ENCODE measurements at places on chromosomes 2 and 18.

DNA sequence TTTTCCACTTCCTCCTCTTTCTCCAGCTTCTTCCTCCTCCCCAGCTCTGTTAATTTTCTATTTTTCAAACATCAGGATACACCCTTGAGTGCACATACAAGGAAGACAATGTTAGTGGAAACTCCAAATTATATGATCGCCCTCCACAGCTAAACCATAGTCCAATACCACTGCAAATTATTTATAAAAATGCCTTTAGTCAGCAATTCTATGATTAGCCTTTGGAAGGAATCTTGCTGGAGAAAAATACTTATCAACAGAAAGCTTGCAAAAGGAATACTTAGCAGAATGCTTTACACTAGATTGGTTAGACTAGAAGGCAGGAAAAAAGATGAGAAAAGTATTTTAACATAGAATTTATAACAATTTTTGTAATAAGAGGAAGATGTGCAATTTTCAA, 178.9 kb downstream of the FAM124B start:
- no peak for DNase-seq

- DNase-seq: no peak
Observed at GRCh38 chr18:26654616-26655524, 106.5 kb upstream of the KCTD1 start.

GRCh38 chr18:24185805-24186204, 46.9 kb downstream of the CABYR start:
- DNase-seq: no peak

DNA sequence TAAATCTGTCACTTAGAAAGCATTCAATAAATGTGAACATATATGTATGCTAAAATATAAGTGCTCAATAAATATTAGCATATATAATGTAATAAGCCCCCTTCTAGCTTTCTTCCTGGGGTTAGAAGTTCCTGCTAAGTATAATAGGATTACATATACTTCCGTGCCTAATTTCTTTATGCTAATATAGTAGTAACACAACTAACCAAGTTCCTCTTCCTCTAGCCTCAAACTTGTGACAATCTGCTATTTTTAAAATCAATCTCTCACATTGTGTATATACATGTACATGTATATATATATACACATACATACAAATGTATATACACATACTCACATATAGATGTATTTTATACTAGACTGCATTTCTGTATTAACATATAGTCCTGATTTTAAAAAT, 32.2 kb downstream of the TLK1 start:
- no peak for DNase-seq

DNA sequence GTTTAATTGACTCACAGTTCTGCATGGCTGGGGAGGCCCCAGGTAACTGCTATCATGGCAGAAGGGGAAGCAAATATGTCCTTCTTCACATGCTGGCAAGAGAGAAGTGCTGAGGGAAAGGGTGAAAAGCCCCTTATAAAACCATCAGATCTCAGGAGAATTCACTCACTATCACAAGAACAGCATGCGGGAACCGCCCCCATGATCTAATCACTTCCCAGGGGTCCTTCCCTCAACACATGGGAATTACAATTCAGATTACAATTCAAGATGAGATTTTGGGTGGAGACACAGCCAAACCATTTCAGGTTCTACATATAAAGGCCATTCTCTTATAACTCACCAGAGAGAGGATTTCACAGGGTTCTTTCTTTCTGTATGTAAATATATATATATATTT, 62.9 kb downstream of the VRK2 start:
- no peak for DNase-seq

DNA sequence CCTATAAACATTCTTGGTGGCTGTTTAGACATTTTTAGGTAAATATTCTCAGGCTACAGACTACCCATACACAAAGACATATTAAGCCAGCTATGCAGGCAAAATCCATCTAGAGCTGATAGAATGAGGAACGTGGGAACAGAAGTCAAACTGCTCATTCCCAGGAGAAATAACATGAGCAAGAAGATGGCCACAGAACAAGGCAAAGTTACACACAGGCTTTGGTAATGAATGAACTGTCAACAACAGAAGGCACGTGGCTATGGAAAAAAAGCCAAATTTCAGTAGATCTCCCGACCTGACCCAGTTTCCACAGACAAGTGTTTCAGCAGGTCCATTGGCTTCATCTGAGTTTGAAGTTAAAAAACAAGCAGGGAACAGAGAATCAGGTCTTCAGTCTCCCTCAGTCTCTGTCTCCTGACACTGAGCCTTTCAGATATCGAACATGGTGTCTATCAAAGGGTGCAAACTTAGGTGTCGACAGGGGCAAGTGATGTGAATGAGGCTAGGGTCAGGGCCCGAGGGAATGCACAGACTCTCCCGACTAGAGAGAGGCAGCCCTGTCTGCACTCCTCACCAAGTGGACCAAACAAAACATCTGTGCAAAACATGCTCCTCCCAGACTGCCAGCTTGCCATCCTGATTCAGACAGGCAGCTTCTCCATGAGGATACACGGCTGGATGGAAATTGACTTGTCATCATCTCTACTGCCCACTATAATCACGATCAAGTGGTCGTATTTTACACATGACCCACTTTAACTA, 25.9 kb downstream of the SIGLEC15 start:
- DNase-seq: no peak

- peak; percentile 50 for DNase-seq
Observed at GRCh38 chr2:113240915-113241911, 37.5 kb downstream of the PAX8 start.

DNA sequence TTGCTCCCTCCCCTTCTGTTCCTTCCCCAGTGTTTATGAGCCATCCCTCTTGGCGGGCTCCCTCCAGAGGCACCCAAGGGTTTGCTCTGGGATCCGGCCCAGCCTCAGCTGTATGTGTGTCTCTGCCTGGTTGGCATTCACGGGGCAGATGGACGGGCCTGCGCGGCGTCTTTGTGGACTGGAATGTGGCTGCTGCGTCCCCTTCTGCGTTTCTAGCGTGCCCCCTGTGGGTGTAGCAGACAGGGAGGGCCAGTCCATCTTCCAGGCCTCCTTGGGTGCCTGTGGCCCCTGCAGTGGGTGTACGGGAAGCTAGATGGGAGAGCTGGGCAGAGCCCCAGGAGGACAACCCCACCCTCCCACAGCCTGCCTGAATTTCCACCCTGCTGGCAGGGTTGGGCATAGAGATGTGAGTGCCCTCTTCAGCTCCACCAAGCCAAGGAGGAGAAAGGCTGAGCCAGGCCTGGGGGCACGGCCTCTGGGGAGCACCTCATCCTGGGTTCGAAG, 15.7 kb downstream of the GPC1 start:
- no peak for DNase-seq

GRCh38 chr2:85414761-85415553, 3.6 kb upstream of the SH2D6 start:
- no peak for DNase-seq

- DNase-seq: no peak
Observed at GRCh38 chr2:237404413-237404812, 9.6 kb downstream of the COL6A3 start.

DNA sequence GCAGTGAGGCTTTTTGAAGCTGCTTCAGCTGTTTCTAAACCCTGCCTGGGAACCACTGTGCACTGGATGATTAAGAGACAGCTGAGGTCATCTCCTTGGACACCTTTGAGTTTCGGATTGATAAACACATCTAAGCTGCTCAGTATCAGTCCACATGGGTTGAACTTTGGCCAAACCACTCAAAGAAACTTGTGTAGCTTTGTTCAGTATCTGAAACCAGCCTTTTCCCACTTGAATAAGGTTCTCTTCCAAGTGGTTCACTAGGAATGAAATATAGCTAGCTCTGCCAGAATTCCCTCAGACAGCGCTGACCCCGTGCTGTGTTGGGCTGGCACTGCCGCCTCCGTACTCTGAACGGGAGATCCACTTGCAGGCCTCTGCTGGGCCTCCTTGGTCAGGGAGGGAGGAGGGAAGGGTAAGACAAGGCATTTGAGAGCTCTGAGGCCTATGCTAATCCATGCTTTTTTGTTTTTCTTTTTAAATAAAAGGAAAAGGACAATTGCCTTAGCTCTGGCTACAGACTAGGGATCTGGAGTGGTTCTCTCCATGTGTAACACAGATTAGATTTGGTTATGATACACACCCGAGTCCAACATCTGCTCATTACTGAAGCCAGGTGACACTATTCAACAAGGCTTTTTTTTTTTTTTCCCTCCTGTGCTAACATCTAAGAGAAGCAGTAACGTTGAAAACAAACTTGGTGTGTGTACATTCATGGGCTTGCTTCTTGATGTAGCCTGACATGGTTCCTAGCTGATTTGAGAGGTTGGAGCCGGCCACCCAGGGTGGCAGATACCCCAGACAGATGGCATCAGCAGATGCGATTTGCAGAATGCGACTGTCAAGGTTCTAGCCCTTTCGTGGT, 67.7 kb downstream of the NCK2 start:
- peak; percentile 90 for DNase-seq

DNA sequence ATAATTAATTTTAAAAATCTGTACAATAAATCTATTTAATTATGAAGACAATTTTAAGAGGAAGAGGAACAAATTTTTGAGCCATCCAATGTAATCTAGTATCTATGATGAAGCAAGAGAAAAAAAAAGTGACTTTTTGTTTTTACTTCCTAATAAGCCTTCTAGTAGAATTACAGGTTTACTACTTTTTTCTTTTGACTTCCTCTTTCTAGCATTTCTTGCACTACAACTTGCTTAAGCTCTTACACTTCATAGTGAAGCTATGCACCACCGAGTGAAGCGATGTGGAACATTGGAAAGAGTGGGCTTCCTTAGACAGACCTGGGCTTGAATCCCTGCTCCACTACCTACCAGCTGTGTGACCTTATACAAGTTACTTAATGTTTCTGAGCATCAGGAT, 2.1 kb downstream of the SERPINB2 start:
- no peak for DNase-seq

- no peak for DNase-seq
Observed at GRCh38 chr2:130391872-130392670, 36.2 kb downstream of the PTPN18 start.

DNA sequence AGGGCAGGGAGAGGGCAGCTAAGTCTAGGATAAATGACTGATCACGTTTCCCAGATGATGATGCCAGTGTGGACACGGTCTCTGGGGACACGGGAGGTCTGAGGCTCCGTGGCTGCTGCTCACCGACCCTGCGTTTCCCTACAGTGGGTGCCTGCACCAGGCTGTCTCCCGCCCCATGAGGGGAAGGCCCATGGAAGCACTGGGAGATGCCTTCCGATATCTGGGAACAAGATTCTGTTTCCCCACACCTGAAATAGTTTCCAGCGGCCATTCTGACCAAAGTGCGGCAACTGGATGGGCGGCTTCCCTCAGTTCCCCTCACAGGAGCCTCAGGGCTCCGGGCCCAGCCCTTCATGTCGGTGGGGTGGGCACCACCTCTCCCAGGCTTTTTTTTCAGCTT, 83.1 kb downstream of the EDAR start:
- DNase-seq: no peak

- DNase-seq: no peak
Observed at GRCh38 chr2:75853436-75853835, 142.7 kb upstream of the GCFC2 start.

DNA sequence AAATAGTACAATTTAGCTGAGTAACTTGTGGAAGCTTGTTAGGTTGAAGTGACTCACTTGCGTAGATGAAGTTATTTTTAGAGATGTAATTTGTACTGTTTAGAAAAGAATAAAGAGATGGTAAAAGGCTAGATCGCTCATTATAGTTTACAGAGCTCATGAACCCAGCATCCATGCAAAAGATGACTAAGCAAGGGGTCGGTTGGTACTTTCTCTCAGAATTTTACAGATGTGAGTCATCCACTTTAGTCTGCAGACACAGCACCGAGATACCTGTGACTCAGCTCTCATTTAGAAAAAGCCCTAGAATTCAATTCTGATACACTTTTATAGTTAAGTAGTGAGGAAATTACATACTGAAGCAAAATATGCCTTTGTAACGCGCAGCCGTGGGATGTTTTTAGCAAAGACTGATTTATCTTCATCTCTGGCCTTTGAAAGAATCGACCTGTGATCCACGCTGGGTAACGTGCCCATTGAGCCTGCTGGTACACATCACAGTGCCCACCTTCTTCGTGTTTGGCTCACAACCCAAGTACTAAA, 116.5 kb upstream of the FOSL2 start:
- DNase-seq: peak; percentile 31

DNA sequence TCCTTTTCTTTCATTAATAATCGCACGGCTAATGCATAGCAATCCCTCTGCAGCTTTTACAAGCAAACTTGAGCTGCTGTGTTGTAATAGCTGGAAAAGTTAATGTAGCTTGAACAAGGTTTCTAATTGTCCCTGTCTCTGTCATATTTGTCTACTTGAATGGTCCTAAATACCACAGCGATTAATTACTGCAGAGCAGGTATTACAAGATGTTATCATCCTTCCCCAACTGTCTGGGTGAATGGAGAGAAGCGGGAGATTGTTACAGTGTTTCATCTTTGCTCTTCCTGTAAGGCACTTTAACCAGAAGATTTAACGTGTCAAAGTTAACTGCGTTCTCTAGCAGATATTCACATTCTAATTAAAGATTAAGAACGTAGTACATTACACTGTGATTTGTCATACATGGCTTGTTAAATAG, 422.2 kb upstream of the POU3F3 start:
- no peak for DNase-seq

DNA sequence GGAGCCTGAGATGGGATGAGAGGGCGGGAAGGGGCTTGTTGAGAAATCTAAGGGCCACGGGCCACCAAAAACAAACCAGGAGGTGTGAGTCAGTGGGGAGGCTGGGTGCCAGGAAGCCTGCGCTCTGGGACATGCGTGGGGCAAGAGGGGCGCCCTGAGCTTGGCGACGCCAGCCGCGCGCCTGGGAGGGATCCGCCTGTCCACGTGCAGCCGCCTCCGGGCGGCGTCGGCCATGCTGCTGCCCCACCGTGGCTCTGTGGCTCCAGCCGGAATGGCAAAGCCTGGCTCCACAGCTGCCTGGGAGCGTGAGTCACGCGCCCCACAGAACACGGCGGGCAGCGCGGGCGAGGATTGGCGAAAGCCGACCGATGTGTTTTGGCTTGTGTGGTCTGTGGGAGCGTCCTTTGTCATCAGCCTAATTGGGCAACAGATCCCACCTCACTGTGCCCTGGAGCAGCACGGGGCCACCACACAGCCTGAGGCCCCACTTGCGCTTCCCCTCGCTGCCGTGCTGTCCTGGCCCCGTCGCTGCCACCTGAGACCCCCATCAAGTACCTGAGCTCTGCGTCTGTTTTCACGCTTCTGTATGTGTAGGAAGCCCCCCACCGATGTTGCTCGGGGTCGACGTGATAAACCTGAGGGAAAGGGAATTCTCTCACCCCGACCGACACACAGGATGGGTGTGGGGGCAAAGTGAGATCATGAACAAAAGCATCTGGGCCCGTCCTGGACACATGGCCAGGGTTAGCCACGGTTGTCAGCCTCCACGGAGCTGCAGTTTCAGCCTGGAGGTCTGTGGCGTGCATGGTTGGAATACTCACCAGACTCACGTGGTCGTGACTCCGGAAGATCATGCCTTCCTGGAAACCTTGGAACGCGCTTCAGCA, 80.5 kb downstream of the NFATC1 start:
- no peak for DNase-seq

GRCh38 chr2:165081276-165081675, 122.6 kb downstream of the SCN3A start:
- no peak for DNase-seq

Data from small intestine (tissue), 16 donors.